ENCODE measurements at places on chromosomes 3 and 15. TPM values are rescaled to one million over a fixed set of nuclear protein-coding genes. Genes with fewer than 3 reads are reported as not detected.

- no peak for DNase-seq
Measured at GRCh38 chr15:56759450-56759845, 26.1 kb upstream of the ZNF280D start.

DNA sequence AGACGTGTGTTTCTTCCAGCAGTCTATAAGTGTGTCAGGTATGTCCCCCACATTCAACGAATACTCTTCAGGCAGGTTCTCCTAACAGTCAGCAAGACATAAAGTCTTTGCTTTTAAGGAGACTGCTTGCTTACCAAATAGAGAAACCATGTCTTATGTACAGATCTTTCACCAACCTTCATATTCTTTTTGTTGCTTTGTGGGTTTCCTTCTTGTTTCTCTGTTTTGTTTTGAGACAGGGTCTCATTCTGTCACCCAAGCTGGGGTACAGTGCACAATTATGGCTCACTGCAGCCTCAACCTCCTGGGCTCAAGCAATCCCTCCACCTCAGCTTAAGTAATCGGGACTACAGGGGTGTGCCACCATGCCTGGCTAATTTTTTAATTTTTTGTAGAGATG is 14.3 kb downstream of the DYNC1LI1 start:
- no peak for DNase-seq

- no peak for DNase-seq
Measured at GRCh38 chr3:66037986-66038369, 740 bp downstream of the MAGI1 start.

Gene KLHL6
- not detected for total RNA-seq

GRCh38 chr15:69553686-69554085 is 101.1 kb downstream of the RPLP1 start:
- no peak for DNase-seq

GRCh38 chr3:130814691-130815472 is 68.3 kb upstream of the PIK3R4 start:
- no peak for DNase-seq

Gene TLR9
- 0.22 TPM for total RNA-seq

Gene CILP
- total RNA-seq: 0.07 TPM

Gene ISL2
- 1.2 TPM for total RNA-seq

- DNase-seq: no peak
Measured at GRCh38 chr3:153192327-153192726, 30.3 kb downstream of the RAP2B start.

Gene ITGA11
- 0.92 TPM for total RNA-seq

DNA sequence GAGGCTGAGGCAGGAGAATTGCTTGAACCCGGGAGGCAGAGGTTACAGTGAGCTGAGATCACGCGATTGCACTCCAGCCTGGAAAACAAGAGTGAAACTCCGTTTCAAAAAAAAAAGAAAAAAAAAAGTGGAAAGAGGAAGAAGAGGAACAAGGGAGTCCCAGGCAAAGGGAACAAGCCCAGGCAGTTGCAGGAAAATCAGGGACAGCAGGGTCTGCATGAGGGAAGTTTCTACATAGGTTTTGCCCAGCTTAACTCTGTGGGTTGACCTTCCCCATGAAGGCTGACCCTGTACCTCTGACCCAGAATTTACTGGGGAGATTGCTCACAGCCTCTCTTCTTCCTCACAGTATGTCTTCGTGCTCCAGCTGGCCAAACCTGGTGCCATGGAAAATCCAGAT is 12.3 kb downstream of the RBP1 start:
- no peak for DNase-seq

- DNase-seq: peak; percentile 34
Measured at GRCh38 chr3:141429371-141430035, 57.3 kb upstream of the RASA2 start.

DNA sequence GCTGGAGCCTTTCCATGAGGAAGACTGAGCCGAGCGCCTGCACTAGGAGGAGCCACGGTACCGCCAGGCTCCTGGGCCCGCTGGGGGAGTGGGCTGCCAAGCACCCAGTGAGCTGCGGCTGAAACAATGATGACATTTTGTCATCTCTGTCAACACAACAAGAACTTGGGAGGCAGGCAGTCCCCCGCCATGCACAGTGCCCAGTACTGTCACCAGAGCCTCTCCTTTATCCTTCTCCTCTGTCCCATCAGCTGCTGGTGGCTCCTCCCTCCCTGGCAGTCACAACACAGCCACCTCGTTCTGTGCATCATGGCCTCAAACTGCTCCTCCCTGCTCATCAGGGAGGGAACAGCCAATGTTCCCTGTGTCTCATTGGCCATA is 34.0 kb upstream of the PCSK6 start:
- no peak for DNase-seq

GRCh38 chr15:84737005-84737404 is 11.4 kb upstream of the ZNF592 start:
- DNase-seq: no peak

Gene MESP2
- not detected for total RNA-seq

GRCh38 chr15:94417501-94418293 is 186.3 kb downstream of the MCTP2 start:
- DNase-seq: no peak

DNA sequence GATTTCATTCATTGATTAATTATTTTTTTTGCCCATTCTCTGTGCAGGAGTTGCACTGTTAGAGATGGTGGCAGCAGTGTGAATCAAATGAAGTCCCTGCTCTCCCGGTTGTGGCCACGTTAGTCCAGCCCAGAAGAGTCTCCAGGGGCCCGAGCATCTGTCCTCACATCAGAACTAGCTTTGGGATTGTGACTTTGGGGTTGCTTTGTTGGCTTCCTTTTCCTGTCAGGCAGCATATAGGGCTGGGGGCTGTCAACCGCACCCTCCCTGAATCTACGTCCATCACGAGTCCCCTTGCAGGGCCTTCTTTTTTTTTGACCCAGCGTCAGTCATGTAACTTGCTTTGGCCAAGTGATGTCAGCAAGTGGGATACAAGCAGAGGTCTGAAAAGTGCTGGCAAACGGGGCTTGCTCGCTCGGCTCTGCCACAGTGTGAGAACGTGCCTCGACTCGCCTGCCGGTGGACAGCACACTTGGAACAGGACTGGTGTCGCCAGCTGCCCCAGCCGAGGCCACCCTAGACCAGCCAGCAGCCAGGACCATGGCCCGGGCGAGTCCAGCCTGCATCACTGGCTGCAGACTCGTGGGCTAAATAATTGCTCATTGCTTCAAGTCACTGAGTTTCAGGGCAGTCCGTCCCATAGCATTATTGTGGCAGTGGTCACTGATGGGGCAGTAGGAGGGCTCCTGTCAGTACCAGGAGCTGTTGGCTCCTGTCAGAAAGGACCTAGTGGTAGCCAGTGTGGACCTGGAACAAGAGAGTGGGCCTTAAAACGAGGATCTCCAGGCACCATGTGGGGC is 151.6 kb upstream of the MEF2A start:
- peak; percentile 63 for DNase-seq

DNA sequence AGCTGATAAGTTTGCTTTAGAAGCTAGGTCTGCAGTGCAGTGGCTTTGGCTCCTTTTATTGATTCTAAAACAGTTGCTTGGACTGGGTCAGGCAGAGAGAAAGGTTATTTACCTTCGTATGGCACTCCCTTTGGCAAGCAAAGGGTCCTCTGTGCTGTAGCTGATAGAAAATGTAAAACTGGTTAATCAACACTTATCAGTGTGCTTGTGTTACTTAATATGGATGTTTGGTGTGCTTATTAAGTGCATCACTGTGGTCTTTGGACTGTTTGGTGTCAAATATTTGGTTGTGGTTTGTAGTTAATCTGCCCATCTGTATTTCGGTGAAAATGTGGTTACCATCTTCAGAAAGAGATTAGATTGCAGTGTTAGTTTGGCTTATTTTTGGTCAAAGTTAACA is 16.0 kb downstream of the UBE2E2 start:
- DNase-seq: no peak

Gene PRR20G
- total RNA-seq: not detected

Gene CCR8
- 1.2 TPM for total RNA-seq

GRCh38 chr3:119628390-119628789 is 30.7 kb downstream of the PLA1A start:
- no peak for DNase-seq

Gene CLDN16
- 0.10 TPM for total RNA-seq

GRCh38 chr3:84904816-84905555 is 53.8 kb upstream of the CADM2 start:
- no peak for DNase-seq

GRCh38 chr15:29233566-29233965 is 36.1 kb downstream of the NSMCE3 start:
- DNase-seq: no peak

All from type B pancreatic cell (in vitro differentiated cells).